ENCODE measurements at places on chromosomes 3 and 15.

- DNase-seq = no peak
Observed at GRCh38 chr15:91988071-91988470, 134.6 kb downstream of the SLCO3A1 start.

GRCh38 chr3:76753599-76753998 is 286.3 kb upstream of the ROBO2 start:
- DNase-seq = no peak

DNA sequence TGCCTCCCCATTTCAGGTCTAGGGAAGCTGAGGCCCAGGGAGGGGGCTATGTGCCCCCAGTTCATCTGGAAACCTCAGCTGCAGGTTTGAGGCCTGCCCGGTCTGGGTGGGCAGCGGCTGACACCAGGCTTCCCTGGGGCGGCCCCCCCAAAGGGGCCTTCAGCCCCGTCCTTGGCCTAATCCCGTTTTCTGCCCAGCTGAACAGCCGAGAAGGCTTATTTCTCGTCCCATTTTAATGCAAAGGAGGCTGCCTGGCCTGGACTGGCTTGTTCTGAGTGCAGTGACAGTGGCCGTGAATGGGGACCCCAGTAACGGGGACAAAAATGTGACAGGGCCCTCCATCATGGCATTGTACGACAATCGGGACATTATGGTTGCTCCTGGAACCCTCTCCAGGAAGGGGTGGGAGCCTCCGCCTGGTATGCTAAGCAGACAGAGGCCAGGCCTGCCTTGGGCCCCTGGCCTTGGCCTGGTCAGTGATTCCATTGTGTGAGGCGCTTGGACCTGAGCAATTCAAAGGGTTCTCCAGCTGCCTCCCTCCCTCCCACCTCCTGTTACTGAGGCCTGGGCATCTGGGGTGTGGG is 93.9 kb downstream of the WNT7A start:
- DNase-seq = no peak

- no peak for DNase-seq
Observed at GRCh38 chr15:90814191-90814821, 54.1 kb upstream of the FURIN start.

DNA sequence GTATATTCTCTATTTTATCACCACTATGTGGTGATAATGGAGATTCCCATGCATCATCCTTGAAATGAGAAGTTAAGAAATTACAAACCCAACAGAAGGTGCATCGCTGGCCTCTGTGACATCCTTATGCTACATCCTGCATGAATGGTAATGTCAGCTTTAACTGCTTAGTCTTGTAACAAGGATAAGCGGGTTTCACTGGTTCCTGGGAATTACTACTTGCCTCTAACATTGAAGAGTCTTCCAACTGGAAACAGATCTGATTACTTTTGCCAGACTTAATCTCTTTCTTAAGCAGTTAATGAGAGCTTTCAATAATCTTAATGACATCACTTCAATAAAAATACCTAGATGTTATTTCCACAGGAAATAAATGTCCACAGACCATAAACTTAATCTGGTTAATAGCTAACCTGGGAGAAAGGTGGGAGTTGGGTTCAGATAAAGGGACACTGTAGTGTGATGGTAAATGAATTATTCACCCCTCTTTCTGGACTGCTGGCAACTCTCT is 44.0 kb downstream of the FMN1 start:
- no peak for DNase-seq

DNA sequence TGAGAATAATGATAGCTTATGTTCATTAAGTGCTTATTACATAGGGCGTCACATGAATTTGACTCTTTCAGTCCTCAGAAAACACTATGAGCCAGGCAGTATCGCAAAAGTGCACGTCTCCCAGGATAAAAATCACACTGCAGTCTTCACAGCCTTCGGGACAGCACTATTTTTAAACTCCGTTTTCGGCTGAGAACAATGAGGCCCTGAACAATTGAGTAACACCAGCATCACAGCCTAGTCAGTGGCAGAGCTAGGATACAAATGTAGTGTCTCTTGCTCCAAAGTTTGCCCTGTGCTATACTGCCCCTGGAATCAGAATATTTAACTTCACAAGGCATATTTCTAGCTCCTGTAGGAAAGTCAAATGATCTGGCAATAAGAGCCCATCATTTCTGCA is 852.1 kb upstream of the SEMA6D start:
- no peak for DNase-seq

- no peak for DNase-seq
Observed at GRCh38 chr3:57777774-57778173, 21.7 kb downstream of the SLMAP start.

DNA sequence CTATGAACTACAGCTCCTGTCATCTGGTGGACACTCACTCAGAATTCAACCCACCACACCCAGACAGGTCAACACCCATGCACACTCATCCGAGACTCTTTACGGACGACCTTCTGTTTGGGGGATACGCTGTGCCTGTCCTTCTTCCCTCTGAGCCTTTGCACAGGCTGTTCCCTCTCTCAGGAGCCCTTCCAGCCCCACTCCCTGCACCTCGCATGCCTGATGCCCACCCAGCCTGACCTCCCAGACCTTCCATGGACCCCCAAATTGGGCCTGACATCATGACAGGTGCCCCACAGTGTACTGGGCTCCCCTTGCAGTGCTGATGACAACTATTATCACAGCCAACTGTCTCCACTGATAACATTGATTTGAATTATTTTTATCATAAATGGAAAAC is 135.8 kb downstream of the NSMCE3 start:
- DNase-seq = no peak

DNA sequence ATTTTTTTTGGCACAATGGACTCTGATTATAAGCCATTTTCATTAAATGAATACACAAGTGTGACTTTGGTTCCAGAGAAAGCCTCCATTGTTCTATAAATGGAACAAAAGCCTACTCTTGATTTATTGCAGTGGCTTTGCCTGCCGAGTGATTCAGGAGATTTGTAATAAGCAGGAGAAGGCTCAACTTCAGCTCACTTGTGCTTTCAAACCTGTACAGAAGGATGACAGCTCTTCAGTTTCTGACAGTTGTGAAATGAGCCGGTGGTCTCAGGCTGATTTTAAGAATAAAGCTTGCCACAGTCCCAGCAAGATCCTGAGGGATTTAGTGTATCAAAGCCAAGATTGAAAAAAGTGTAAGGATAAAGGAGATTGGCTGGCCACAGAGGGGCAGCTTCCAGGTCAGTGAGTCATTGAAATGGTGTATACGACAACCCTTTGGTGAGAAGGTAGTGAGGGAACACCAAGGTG is 438.8 kb upstream of the TGFBR2 start:
- DNase-seq = no peak

GRCh38 chr3:152126260-152126659 is 142.5 kb upstream of the MBNL1 start:
- no peak for DNase-seq

DNA sequence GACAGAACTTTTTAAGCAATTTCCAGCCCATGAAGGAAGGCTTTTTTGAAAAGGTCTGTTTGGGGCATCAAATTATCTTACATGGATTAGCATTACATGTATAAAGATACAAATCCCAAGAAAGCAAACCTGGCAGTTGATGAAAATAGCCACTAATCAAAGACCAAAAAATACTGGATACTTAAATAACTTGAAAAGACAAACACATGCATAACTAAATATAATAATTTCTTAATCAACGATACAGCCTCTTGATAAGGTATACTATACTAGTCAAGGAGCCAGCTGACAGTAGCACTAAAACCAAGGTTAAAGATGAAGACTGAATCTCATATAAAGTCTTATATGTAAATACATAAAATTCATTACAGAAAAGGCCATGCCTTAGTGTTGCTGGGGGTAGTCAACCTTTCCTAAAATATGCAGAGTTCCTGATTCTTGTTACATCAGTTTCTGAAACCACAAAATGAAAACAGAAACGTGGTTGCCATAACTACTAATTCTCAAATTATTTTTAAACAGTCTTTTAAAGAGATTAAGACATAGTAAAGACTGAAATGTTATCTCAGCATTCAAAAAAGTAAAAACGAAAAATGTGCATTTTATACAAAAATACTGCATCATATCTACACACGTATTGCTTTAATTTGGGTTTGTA is 2.0 kb downstream of the ANKRD28 start:
- no peak for DNase-seq

DNA sequence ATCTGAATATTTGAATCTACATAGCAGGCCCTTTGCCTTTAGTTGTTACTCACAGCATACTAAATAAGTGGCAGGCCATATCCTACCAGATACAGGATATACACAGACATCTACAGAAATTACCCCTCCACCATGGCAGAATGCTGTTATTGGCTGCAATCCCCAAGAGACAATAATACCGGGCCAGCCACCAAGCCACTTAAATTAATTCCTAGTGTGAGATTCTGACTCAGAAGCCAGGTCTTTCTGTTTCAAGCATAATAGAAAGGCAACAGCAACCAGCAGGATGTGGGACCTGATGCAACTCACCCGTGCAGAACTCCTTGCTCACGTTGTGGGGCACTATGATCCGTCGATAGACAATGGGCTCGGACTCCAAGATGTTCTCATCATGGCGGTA is 39.8 kb downstream of the CLK3 start:
- DNase-seq = no peak

GRCh38 chr15:47505712-47506328 is 211.5 kb upstream of the SEMA6D start:
- no peak for DNase-seq

DNA sequence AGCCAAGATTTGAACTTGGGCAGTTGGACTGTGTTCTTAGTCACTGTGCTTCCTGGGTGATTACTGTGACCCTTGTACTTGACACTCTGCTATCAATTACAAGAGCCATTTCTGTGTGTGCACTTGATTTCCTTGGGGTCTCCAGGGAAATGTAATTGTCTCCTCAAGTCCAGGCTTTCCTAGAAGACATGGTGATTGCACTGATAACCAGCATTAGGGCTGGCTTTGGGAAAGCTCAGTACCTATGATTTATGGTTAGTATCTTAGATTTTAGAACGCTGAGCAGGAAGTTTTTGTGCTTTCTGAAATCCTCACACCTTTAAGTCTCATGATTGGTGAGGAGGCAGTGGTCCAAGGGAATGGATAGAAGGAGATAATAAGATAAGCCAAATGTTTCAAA is 1.6 kb upstream of the CLDN11 start:
- no peak for DNase-seq

DNA sequence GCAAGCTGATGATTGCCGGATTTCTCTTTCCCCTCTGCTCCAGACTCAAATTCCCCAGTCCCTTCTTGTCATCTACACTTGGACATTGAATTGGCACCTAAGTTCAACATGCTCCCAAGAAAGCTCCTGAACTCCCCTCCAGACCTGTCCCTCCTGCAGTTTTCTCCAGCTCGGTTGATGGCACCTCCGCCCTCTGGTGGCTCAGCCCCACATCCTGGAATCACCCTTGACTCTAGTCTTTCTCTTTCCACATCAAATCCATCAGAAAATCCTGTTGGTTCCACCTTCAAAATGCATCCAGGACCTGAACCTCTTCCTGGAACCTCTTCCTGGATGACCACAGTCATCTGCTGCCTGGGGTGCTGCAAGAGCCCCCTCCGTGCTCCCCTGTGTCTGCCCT is 60.1 kb downstream of the RASGRF1 start:
- DNase-seq = no peak

- DNase-seq = no peak
Observed at GRCh38 chr3:146065573-146066006, 95.4 kb downstream of the PLOD2 start.

DNA sequence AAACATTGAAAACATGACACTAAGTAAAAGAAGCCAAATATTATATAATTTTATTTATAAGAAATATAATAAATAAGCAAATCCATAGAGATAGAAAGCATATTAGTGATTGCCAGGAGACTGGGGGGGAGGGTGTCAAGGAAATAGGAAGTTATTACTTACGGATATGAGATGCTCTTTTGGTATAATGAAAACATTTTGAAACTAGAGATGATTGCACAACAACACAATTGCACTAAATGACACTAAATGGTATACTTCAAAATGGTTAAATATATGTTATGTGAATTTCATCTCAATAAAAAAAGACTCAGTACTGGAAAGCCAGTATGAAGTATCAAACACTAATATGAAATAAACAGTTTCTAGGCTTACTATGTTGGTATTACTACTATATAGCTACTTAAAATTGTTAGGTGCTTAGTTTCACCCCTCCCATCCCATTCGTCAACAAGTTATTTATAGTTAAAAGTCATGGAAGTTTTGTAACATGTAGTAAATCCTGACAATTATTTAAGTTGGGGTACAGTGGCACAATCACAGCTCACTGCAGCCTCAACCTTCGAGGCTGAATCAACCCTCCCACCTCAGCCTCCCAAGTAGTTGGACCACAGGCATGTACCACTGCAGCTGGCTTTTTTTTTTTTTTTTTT is 43.7 kb downstream of the STAG1 start:
- no peak for DNase-seq

- DNase-seq = no peak
Observed at GRCh38 chr3:185341616-185342458, 21.1 kb upstream of the MAP3K13 start.

DNA sequence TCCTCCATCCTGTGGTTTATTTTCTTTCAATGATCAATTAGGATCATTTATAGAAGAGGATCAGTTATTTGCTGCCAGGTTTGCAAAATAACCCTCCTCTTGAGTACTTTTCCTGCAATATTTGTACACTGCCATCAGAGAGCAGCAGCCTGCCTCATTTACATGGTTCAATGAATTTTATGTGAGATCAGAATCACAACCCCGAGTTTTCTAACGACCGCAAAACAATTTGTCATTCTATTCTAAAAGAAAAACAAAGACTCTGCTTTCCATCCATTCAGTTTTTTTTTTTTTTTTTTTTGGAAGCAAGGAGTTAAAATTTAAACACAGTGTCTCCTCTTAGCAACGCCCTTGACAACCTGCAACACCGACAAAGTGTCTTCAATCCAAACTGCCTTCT is 146.9 kb downstream of the RAB11A start:
- no peak for DNase-seq

DNA sequence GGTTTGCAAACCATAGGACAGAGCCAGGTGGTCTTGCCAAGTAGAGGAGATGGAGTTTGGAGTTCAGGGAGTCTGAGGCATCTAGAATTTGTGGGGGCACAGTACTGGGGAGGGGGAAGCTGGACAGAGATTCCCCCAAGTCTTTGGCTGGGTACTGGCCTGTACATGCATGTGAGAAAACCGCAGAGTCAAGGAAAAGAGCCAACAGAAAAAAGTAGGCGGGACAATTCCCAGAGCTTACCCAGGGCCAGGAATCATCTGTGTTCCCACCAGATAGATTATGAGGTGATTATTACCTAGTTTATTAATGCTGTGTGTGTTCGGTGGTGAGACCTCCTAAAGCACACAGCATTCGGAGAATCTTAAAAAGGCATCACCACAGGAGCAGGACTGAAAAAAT is 11.3 kb downstream of the LYSMD4 start:
- no peak for DNase-seq

- DNase-seq = no peak
Observed at GRCh38 chr3:106208967-106209366, 340.2 kb upstream of the CBLB start.

DNA sequence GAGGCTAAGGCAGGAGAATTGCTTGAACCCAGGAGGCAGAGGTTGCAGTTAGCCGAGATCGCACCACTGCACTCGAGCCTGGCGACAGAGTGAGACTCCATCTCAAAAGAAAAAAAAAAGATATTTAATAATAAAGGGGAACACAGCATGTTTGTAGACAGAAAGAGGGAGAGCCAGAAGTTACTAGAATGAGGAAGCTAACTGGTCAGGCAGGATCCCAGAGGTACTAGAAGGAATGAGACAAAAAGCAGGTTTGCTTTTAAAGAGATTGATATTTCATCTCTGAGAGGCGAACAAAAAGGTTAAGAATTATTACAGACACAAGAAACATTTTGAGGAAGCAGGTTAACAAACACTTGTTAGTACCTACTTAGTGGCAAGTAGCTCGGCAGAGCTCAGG is 9.2 kb downstream of the CD200R1 start:
- no peak for DNase-seq
